ENCODE measurements at places on chromosomes 2 and 18.

DNA sequence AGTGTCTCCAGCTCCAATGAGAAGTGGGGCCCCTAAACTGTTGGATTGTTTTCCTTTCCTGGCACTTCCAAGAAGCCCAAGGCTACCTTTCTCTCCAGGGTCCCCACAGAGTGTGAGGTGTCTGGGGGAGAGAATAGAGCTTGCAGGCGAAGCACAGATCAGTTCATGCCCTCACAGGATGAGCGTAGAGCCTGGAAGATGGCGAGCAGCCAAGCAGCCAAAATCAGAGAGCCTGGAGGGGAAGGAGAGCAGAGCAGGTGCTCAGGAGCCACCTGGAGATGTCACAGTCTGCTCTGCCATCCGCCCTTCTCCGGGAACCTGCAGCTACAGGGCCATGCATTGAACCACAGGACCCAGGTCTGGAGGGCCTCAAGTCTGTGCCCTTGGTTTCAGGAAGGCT lies 54.7 kb upstream of the TCF7L1 start:
- DNase-seq = no peak

GRCh38 chr2:189581354-189582139 lies 961 bp upstream of the SLC40A1 start:
- DNase-seq = no peak

- DNase-seq = no peak
Measured at GRCh38 chr2:42450136-42450535, 43.6 kb downstream of the KCNG3 start.

- DNase-seq = no peak
Measured at GRCh38 chr2:233489666-233490065, 76.9 kb downstream of the USP40 start.

- no peak for DNase-seq
Measured at GRCh38 chr2:114065731-114066130, 175.8 kb downstream of the ACTR3 start.

GRCh38 chr2:74538881-74539339 lies 9.2 kb downstream of the HTRA2 start:
- no peak for DNase-seq

- no peak for DNase-seq
Measured at GRCh38 chr2:54850171-54851122, 127.0 kb downstream of the EML6 start.

DNA sequence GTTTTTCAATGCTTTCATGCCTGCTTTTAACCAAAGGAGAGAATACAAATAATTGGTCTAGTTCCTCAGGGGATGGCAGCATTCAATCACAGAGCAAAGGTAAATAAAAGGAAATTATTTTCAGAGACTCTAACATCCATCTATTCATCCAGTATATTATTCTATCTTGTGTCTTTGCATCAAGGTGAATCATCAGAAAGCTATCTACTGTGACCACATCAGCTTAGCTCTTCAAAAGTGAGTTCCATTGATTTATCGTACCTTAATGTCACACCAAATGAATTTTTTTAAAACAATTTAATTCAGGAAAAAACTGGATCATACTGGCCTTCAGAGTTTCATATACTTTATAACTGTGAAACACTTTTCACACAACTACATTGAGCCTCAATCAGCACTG lies 66.1 kb downstream of the CHN1 start:
- no peak for DNase-seq

GRCh38 chr2:232977438-232977971 lies 35.6 kb downstream of the NGEF start:
- DNase-seq = no peak

- DNase-seq = no peak
Measured at GRCh38 chr2:173326806-173327205, 27.9 kb upstream of the CDCA7 start.

- no peak for DNase-seq
Measured at GRCh38 chr2:55885127-55885943, 38.2 kb downstream of the EFEMP1 start.

- DNase-seq = no peak
Measured at GRCh38 chr18:47150824-47151366, 595 bp upstream of the HDHD2 start.

DNA sequence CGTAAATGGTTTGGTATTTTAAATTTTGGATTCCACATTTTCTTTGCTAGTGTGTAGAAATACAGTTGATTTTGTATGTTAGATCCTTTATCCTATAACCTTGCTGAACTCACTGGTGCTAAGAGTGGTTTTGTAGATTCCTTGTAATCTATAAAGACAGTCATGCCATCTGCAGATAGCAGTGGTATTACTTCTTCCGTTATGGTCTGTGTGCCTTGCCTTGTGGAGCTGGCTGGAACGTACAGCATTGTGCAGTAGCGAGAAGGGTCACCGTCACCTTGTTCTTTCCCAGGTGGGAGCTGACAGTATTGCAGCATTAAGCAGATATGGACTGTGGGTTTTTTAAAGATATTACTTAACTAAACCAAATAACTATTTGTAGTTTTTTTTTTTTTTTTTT lies 33.7 kb downstream of the ATP9B start:
- DNase-seq = no peak

DNA sequence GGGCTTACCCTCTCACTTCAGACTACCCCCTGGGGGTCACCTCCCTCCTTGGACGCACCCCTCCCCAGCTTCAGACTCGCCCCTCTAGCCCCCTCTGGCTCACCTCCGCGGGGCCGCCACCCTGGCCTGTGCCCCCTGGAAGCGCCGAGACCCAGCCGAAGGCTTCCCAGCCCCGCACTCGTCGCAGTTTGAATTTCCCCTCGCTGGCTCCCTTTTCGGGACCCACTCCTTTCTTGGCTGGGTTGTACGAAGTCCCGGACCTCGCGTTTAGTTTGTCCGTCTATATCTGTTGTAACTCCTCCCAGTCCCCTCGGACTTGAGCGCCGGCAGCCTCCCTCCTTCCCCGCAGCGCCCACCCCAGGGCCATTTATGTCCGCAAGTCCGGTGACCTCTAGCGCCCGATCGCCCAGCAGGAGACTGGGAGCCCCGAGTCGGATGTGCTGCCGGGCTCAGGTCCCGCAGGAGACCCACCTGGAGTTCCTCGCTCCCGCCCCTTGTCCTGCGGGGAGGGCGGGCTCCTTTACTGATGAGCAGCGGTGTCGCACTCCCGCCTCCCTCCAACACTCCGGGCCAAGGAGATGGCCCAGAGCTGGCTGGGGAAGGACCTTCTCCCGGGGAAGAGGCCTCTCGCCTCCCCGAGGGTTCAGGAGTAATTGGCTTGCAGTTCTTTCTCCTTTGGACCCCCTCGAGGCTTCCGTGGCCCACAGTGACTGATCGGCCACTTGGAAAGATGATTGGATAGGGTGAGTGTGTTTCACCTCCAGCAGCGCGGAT lies 692 bp upstream of the RAX start:
- DNase-seq = no peak

GRCh38 chr2:232340171-232340935 lies 38.2 kb upstream of the ALPP start:
- no peak for DNase-seq

DNA sequence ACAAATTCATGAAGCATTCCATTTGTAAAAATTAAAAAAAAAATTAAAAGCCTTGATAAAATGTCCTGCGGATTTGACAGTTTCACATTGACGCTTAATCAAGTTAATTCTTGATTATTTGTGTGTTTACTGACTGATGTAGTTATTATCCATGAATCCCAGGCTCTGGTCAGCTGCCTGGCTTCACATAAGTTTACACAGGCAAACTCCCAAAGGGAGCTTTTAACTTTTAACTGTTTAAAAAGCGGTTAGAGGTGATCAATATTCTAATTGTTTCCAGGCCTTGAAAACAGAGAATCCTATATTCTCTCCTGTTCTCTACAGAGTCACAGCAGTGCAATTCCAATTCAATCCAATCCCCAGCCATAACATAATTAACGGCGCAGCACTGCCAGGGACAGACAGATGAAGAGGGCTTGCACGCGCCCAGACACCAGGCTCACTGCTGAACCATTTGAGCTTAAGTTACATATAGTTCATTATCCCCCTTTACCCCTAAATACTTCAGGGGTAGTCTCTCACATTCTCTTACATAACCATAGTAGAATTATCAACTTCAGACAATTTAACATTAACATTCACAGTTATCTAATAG lies 47.5 kb downstream of the ATP8B1 start:
- DNase-seq = no peak

GRCh38 chr2:25400576-25401216 lies 59.0 kb upstream of the DNMT3A start:
- no peak for DNase-seq

- no peak for DNase-seq
Measured at GRCh38 chr2:215748446-215748845, 264.9 kb downstream of the MREG start.

- no peak for DNase-seq
Measured at GRCh38 chr2:230589497-230590015, 123.1 kb upstream of the CAB39 start.

GRCh38 chr2:139080244-139080643 lies 300.1 kb upstream of the NXPH2 start:
- DNase-seq = no peak

- DNase-seq = no peak
Measured at GRCh38 chr2:61016392-61017002, 1.0 kb upstream of the PEX13 start.

GRCh38 chr2:65654496-65654895 lies 222.1 kb upstream of the SPRED2 start:
- DNase-seq = no peak

GRCh38 chr18:49563130-49563540 lies 1.3 kb downstream of the LIPG start:
- DNase-seq = no peak

DNA sequence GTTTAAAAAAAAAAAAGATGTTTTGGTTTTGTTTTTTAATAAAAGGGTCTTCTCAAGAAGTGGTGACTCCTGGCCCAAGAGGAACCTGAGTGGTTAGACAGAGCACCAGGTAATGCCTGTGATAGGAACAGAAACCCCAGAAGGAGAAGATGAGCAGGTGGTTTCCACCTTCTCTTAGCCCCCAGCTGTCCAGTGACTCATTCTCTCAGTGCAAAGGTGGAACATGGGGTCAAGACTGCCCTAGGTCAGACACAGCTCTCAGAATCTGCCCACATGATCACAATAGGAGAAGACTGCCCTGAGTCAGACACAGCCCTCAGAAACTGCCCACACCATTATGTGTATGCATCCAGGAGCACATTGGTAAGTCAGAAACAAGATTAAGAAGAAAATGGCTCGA lies 61.8 kb downstream of the TBC1D8 start:
- no peak for DNase-seq

DNA sequence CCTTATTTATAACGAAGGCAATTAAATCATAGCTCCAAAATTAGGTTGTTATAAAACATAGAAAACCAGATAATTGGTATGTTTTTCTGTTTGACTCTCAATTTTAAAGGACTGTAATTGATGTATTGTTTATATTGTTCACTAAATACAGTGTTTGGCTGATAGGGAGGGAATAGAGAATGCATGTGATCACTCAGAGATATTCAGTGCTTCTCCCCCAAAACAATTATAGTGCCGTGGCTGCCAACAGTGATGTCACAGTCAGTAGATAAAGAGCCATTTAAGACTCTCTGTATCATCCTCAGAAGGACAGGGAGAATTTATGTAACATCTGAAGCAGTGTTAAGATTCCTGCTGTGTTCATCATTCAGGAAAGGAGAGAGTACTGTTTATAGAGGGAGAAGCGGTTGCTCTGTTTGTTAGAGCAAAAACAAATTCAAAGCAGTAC lies 69.6 kb downstream of the PHLPP1 start:
- no peak for DNase-seq

GRCh38 chr2:38266382-38267061 lies 110.6 kb downstream of the ATL2 start:
- no peak for DNase-seq

Measured in stimulated activated CD4-positive, alpha-beta T cell treated with anti-CD3 and anti-CD28 coated beads, TNF-alpha, amount 100 ng/mL, for 24 hours (primary cell).